RPMI7951 (cell line): ENCODE measurements at places on chromosomes 3 and 15. TPM values are rescaled to one million over a fixed set of nuclear protein-coding genes. Genes with fewer than 3 reads are reported as not detected.

Gene MINAR1
- 1.1 and 1.3 TPM in 2 replicates for total RNA-seq

Gene TMOD3
- 58.2 and 63.9 TPM in 2 replicates for total RNA-seq

Gene ECT2
- total RNA-seq, result 134 and 152 TPM in 2 replicates

Gene AMT
- total RNA-seq, result 1.5 TPM in 1 of 2 replicates, not detected in the other

Gene CD200
- 0.49 and 3.4 TPM in 2 replicates for total RNA-seq

Gene SPINT1
- not detected in 2 replicates for total RNA-seq

Gene SETD5
- total RNA-seq, result 56.8 and 58.4 TPM in 2 replicates

Gene LPP
- total RNA-seq, result 21.3 and 30.2 TPM in 2 replicates

Gene KCNAB1
- total RNA-seq, result 0.29 and 0.96 TPM in 2 replicates

Gene GOLGA6L7
- total RNA-seq, result not detected in 2 replicates

Gene ISL2
- 1.8 and 3.4 TPM in 2 replicates for total RNA-seq

Gene ATOSA
- 9.6 and 11.4 TPM in 2 replicates for total RNA-seq

Gene SLC28A1
- not detected in 2 replicates for total RNA-seq

Gene LCMT2
- 9.5 and 14.7 TPM in 2 replicates for total RNA-seq

Gene NEO1
- total RNA-seq, result 4.1 TPM in 2 replicates

Gene EFCC1
- total RNA-seq, result not detected in 2 replicates

Gene TTC23
- total RNA-seq, result 37.0 and 38.3 TPM in 2 replicates

Gene CTXN2
- total RNA-seq, result not detected in 2 replicates

Gene MESP1
- total RNA-seq, result 1.6 and 2.5 TPM in 2 replicates

Gene WDR93
- 0.10 and 0.48 TPM in 2 replicates for total RNA-seq

Gene ITIH1
- not detected in 2 replicates for total RNA-seq

Gene MCTP2
- 26.5 and 39.5 TPM in 2 replicates for total RNA-seq

Gene MOBP
- not detected in 2 replicates for total RNA-seq

Gene DPPA4
- 0.10 and 0.60 TPM in 2 replicates for total RNA-seq

Gene THSD4
- 25.2 and 26.3 TPM in 2 replicates for total RNA-seq

Gene PDE8A
- 24.9 and 28.7 TPM in 2 replicates for total RNA-seq

Gene ADGRG7
- total RNA-seq, result not detected in 2 replicates

Gene XCR1
- not detected in 2 replicates for total RNA-seq

Gene TMEM40
- not detected in 2 replicates for total RNA-seq

Gene IQCF5
- not detected in 2 replicates for total RNA-seq

Gene SLC51B
- total RNA-seq, result not detected in 2 replicates

Gene PLS1
- 3.7 and 4.9 TPM in 2 replicates for total RNA-seq

Gene PAK6
- total RNA-seq, result 7.9 and 9.5 TPM in 2 replicates

Gene CACNA2D2
- total RNA-seq, result under 0.01 TPM in 1 of 2 replicates, not detected in the other

Gene IDH2
- 90.6 and 95.5 TPM in 2 replicates for total RNA-seq

Gene GPR176
- total RNA-seq, result 44.5 and 50.8 TPM in 2 replicates

Gene FBLN2
- 52.7 and 55.9 TPM in 2 replicates for total RNA-seq

Gene GP9
- total RNA-seq, result not detected in 2 replicates

Gene ZNF774
- total RNA-seq, result 2.9 and 3.7 TPM in 2 replicates

Gene TRAT1
- not detected in 2 replicates for total RNA-seq

Gene DAZL
- total RNA-seq, result not detected in 2 replicates

Gene PLA2G4E
- not detected in 2 replicates for total RNA-seq

Gene NECTIN3
- total RNA-seq, result 50.1 and 57.0 TPM in 2 replicates

Gene IRAK2
- 10.7 and 11.2 TPM in 2 replicates for total RNA-seq

Gene SSR3
- total RNA-seq, result 287 and 330 TPM in 2 replicates

Gene TUSC2
- total RNA-seq, result 26.8 and 33.7 TPM in 2 replicates
